ENCODE measurements at places on chromosomes 6 and 20.

DNA sequence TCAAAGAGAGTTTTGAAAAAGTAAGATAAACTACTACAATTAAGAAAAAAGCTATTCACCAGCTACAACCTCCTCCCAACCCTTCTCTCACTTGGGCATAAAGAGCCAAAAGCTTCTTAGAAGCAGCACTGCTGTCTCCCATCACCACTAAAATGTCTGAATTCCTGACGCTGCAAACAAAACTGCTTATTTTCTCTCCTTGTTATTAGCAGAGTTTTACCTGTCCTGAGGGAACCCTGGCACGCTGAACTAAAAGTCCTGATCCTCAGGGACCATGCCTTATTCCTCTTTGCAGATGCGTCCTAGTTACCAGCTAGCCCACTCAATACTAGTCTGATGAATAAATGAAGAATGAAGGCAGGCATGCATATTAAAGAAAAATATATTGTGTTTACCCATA lies 1.1 kb downstream of the HACE1 start:
- DNase-seq: no peak

GRCh38 chr6:55184782-55185530 lies 10.6 kb downstream of the HCRTR2 start:
- no peak for DNase-seq

- peak; percentile 44 for DNase-seq
Observed at GRCh38 chr20:35618263-35619131, 2.9 kb downstream of the SPAG4 start.

GRCh38 chr6:67606906-67607828 lies 1027.9 kb upstream of the ADGRB3 start:
- DNase-seq: no peak

DNA sequence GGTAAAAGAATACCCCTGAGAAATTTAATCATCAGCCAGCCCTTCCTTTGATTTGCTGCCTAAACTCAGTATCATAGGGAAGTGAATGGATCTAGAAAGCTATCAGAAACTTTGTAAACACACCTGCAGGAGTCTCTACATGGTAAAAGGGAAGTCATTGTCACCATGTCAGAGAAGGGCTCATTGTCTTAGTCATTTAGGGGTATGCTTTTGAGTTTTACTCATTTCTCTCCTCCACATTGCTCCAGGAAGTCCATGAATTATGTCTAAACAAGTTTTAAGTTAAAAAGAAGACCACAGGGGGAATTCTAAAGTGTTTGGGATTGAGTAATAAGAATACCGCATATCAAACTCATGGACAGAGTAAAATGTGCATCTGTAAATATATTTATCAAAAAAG lies 2.5 kb downstream of the SLC17A1 start:
- DNase-seq: no peak

DNA sequence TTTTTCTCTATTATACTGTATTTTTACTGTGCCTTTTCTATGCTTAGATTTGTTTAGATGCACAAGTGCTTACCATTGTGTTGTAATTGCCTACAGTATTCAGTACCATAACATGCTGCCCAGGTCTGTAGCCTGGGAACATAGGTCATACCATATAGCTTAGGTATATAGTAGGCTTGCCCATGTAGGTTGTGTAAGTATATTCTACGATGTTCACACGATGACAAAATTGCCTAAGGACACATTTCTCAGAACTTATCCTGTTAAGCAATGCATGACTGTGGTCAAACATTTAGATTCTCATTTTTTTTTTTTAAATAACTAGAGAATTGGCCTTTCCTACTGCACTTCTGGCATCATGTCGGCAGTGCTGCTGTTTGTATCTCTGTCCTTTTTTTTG lies 253.7 kb upstream of the SUPT3H start:
- DNase-seq: no peak

GRCh38 chr6:36514554-36515456 lies 32.5 kb downstream of the STK38 start:
- peak; percentile 71 for DNase-seq

- peak; percentile 46 for DNase-seq
Observed at GRCh38 chr6:33628401-33628964, 7.4 kb downstream of the ITPR3 start.

GRCh38 chr6:42777126-42777822 lies 4.6 kb upstream of the BICRAL start:
- no peak for DNase-seq

DNA sequence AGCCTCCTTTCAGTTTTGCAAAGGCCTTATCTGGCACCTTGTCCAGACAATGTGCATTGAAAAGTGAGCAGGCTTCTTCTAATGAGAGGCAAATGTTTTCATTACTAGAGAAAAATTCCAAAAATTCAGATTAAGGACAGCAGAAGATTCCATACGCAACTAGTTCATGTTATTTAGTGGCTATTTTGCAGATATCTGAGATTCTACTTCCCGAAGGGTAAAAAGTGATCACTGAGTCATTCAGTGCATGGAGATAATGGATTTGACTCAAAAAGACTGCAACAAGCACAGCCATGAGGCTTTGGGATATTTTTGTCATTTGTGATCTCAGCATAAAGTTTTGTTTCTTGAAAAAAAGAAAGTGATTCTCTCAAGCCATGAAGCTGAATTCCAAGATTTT lies 29.9 kb downstream of the METTL24 start:
- no peak for DNase-seq

DNA sequence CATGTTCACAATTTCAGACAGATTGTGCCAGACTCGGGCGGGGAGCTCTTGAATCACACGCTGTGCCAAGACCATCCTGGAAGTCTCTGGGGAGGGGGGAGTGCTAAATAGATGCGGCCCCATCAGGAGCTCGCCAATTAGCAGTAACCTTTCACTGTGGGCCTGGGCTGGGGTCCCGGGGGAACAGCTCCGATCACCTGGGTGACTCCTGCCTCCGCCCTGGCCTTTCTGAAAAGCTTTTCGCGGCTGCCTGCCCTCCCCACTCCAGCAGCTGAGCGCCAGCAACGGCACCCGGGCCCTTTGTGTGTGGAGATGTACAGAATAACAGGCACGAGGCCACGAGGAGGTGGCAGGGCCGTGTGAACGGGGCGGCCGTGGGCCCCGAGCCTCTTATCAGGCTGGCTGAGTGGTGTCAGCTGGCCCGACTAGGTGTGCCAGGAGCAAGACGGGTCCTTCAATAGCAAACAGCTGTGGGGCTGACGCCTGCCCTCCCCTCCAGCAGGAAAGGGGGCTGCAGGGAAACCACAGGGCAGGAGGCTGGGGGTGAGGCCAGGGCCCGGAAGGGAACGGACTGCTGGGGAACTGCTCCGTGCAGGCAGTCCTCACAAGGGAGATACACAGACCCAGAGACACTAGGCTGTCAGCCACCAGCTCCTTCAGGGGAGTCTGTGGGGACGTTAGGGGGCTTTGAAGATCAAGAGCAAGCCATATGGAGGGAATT lies 56.8 kb downstream of the NOL4L start:
- DNase-seq: no peak

- no peak for DNase-seq
Observed at GRCh38 chr6:50851049-50851845, 32.6 kb downstream of the TFAP2B start.

DNA sequence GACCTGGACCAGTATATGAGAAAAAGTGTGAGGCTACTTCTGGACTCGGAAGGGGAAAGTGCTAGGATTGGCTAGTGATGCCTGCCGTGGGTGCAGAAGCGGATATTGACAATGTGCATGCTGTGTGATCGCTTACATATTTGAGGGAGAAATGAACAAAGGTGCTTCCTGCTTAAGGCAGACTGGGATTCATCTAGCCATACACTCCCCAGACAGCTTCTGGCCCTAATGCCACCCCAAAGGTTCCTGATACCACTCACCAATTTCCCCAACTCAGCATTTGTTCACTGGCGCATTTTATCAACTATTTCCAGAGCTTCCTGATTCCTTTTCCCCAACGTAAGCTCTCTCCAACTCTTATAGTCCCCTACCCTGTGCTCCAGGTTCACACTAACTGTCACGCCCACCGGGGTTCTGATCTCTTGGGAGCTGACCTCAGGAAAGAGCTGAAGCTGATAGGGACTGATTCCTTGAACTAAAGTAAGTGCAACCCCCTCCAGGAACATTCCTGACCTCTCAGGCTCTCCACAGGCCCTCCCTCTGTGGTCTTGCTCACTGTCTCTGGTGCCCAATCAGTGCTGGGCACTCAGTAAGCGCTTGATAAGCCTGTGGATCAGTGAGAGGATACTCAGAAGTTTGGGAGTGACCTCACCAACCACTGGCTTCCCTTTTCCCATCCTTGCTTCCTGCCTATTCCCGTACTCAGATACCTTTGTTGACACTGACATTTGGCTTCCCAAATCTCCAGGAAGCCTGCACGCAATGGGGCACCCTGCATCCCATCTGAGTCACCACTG lies 73.3 kb downstream of the MRPL14 start:
- DNase-seq: no peak

DNA sequence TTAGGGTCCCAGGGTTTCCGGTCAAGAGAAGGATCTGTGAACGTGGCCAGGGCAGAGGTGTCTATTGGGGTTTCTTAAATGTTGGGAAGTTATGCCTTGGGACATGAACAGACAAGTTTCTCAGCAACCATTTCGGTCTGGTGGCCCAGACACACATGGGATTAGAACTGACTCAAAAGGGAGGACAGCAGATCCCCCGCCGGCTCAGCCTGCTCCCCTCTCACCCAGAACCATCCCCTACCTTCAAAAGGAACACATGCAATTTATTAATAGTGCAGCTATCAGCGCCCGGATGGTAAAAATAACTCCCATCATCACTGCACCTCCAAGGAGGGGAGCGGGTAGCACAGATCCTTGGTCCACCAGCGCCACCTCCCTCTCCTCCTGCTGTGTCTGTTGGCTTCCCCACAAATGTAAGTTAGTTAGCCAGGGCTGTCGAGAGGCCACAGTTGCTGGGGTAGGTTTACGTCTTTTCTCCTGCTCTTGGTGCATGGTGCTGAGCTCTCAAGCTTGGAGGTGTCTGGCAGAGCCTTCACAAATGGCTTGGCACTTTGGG lies 77.1 kb downstream of the TRAM2 start:
- DNase-seq: no peak

DNA sequence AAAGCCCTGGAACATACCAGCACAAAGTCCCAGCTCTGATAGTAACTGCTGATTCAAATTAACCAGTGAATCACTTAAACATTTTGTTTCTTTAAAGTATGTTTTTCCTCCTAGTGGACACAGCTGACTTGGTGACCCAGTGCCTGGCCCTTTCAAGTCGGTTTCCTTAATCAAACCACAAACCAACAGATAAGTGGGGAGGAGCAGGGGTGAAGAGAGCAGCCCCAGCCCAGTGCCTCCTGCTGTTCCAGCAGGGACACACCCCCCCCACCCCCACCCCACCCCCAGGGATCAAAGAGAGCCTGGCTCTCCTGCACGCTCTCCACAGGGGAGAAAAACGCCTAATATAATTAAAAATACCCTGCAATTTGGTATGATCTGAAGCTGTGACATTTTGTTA lies 55.4 kb upstream of the TBXT start:
- DNase-seq: no peak

DNA sequence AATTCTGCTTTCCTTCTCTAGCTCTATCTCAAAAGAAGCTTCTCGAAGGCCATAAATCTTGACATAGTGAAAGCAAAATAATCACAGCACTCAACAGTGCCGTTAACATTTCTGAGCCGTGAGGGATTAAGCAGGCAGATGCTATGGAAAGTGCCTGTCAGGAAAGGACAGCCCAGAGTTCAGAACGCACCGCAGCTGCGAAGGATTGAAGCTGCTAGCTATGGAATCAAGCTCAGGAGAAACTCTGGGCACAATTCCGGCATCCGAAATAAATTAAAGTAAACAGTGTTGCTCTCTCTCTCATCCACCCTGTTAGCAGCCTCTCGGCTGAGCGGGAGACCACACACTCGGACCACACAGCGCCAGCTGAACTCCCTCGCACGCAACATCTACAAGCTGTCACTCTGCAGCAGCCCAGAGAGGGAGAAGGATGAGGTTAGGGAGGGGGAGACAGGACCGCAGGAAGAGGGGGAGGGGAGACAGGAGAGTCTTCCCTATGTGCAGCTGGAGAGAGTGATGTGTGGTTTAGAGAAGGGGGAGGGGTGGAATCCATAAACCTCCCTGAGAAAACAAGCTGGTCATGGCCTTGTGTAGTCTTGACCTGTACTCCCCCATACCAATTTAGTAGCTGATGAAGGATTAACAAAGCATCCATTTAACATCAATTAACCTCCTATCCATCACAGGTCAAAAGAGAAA lies 9.0 kb downstream of the EXOC2 start:
- peak; percentile 27 for DNase-seq

DNA sequence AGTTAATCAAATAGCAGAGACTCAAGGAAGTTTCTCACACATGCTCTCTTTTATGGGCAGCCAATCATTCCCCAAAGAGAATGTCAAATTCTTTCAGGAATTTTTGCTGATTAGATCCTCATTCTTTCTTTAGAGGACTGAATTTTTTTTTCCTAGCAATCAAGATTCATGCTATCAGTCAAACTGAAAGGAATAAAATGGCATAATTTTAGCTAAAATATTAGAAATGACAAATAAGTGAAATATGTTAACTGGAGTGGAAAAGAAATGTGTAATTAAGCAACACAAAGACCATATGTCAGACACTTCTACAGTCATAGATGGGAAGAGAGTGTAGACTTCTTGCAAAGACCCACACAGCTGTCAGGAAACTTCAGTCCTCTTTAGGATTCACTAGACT lies 242.3 kb upstream of the RNF217 start:
- DNase-seq: no peak

DNA sequence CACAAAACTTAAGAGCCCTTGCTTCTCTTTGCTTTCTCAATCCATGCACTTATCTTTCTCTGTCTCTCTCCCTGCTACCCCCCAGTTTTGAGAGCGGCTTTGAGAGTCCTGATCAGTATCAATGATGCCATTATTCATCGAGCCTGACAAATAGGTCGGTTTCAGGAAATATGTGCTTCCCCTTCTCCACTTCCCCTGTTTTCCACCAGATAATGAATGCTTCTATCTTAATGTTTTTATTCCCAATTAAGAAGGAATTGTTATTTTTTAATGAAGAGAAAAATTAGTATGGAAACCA lies 117.7 kb downstream of the KIF13A start:
- no peak for DNase-seq

- DNase-seq: peak; percentile 70
Observed at GRCh38 chr6:3209114-3210023, 18.1 kb downstream of the TUBB2B start.

DNA sequence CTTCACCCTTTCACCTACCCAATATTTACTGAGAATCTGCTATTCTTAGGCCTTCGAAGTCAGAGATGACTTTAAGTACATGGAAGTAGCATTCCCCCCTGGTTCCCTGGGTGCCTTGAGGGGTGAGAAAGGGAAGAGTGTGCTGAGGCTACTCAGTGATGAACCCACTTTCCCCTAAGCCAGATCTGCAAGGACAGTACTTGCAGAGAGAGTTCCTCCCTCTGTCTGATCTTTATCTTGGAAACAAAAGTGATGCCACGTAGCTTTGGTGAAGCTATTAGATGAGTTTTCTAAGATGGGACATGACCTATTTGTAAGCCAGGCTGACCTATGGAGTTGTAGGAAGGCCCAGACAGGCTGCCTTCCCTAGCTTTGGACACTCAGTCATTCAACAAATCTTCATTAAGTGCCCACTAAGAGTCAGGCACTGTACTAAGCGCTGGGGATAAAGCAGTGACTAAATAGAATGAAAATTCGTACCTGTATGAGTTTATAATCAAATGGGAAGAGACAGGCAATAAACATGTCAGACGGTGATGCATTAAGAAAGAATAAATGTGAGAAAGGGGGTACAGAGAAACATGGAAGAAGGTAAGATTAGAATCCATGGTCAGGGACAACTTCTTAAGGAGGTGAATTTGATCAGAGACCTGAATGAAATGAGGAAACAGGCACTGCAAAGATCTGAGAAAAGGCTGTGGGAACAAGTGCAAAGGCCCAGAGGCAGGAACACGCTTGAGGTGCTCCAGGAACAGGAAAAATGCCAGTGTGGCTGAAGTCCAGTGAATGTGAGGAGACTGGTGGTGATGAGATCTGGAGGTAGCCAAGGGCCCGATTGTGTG lies 42.2 kb downstream of the BCL2L1 start:
- DNase-seq: no peak
